Aorta (tissue), 5 donors: ENCODE measurements at places on chromosomes 4 and X. TPM values are rescaled to one million over a fixed set of nuclear protein-coding genes. Genes with fewer than 3 reads are reported as not detected.

TMEM128 gene
- 14.8 TPM for total RNA-seq

- no peak for DNase-seq
Measured at GRCh38 chrX:38774249-38774648, 27.0 kb upstream of the MID1IP1 start.

DNA sequence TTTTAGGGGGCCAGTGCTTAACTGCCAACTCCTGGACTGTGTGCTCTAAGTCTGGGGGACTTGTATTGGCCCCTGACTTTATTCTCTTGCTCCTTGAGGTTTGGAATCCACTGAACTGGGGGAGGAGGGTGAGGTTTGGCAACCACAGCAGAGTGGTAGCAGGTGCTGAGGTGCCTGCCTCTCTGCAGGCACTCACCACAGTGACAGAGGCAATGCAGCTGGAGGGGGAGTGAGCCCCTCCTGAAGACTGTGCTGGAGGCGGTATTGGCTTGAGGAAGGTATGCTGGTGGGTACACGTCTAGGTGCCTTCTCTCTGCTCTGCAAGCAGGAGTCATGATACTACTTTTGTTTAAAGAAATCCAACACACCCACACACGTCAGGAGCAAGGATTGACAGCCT, 24.6 kb downstream of the CFAP299 start:
- no peak for DNase-seq

NEIL3 gene
- total RNA-seq: 0.39 TPM
